ENCODE measurements at places on chromosomes 11 and 22.

DNA sequence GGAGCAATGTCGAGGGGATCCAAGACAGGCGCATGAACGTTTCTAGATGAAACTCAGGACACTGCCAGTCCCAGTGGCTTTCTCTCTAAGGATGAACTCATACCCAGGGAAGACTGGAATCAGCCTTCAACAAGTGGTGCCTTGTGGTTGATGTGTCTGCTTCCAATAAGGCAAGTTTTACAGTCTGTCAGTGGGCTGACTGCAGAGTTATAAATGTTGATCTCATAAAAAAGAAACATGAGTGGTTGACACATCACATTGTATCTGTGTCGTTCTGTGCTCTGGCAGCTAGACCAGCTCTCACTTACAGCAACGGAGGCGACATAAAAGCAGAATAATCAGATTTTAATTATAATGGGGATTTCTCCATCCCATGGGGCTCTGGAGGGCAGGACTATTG is 96.7 kb downstream of the SNX19 start:
- DNase-seq: peak; percentile 58

GRCh38 chr11:41446566-41446965 is 12.9 kb downstream of the LRRC4C start:
- DNase-seq: no peak

- DNase-seq: no peak
Measured at GRCh38 chr11:76270389-76270788, 64.1 kb upstream of the WNT11 start.

- DNase-seq: no peak
Measured at GRCh38 chr22:22896601-22897000, 9.0 kb downstream of the IGLL5 start.

DNA sequence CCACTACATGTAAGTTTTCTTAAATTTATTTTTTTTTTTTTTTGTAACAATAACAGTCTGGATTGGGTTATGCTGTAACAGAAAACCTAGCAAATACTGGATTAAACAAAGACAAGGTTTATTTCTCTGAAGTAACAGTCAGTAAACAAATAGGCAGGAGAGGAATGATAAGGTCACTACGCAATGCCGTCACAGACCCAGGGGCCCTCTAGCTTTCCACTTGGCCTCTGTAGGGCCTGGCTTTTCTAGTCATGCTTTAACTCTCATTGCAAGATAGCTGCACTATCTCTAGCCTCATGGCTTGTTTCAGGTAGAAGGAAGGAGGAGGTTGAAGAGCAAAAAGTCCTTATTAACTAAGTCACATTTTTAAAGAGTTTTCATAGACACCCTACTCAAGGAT is 6.5 kb downstream of the OR10A6 start:
- DNase-seq: no peak

GRCh38 chr11:119806064-119806915 is 77.3 kb upstream of the NECTIN1 start:
- DNase-seq: no peak

DNA sequence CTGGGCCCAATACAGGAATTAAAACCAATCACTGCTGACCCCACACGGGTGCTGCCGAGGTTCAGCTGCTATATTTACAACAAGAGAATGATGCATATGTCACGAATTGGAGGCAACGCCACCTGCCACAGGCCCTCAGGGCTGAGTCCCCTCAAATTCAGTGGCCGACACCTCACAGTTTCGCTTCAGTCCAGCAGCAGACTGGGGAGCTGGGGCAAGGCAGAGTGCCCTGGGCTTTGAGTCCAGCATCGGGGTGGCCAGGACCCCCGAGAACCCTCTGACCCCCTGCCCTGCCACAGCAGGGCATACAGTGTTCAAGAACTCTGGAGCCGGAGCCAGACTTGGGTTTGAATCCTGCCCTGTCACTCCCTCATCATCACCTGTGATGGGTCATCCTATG is 247.2 kb downstream of the CTTN start:
- no peak for DNase-seq

- DNase-seq: no peak
Measured at GRCh38 chr22:22812031-22812905, 75.3 kb upstream of the IGLL5 start.

GRCh38 chr11:128520888-128521681 is 66.3 kb downstream of the ETS1 start:
- no peak for DNase-seq

GRCh38 chr11:68574308-68574707 is 110.0 kb upstream of the GAL start:
- peak; percentile 12 for DNase-seq

DNA sequence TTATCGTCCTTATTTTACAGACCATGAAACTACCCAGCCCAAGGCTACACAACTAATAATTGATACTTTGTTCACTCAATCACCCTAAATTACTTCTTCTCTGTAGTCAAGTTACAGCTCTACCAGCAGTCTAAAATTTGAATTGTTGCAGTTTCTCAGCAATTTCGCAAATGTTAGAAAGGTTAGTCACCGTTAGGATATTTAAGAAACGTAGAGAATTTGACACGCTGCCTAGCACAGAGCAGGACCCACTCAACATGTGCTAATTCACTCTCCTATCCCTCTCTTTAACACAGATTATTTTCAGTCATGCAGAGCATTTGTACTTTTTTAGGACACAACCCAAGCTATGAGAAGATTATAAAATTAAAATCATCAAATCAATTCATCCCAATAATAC is 771.1 kb upstream of the LUZP2 start:
- no peak for DNase-seq

- DNase-seq: no peak
Measured at GRCh38 chr11:31646216-31646615, 136.6 kb downstream of the ELP4 start.

DNA sequence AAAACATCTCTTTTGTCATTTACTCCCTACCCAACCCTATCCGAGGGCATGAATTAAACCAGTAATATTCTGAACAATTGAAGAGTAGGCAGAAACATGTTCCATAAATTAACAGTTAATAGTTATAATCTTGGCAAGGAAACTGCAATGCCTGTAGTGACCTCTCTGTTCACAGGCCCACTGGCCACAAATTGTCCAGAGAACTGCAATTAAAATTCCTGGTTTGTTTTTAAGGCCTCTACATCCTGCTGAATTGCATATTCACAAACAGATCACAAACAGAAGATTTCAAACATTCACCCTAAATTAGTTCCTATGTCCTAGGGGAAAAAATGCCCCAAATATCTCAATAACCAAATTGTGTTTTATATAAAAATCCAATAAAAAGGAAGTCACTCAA is 143.2 kb upstream of the TRPC6 start:
- no peak for DNase-seq

DNA sequence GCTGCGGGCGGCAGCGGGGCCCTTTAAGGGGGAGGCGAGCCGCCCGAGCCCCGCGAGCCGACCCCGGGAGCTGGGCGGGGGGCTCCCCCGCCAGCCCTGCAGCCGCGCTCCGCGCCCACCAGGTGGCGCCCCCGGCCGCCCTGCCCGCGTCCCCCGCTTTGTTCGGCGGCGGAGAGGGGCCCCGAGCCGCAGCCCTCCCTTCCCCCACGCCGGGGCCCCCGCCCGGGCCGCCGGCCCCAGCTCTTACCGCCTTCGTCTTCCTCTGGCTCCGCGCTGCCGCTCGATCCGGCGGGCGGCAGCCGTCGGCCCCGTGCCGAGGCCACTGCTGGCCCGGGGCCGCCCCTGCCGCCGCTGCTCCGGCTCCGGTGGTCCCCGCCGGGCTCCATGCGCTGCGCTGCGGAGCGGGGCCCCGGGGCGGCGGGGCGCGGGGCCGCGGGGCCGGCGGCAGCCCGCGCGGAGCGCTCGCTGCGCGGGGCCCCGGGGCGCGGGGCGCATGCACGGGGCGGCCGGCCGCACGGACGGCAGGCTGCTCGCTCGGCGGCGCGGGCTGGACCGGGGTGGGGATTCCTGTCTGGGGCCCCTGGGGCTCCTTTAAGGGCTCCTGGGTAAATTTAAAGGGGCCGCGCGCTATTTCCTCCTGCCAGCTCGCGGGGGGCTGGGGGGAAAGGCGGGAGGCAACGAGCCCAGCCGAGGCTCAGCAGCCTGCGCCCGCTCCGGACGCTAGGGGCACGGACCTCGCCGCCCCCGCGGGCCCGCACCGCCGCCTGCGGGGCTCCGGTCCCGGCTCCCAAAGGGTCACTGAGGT is at the start of gene ZFTA:
Gene ZFTA, minus strand, starts transcription at position 539 of the 805 bp plus-strand sequence. Its CDS starts 153 bp downstream, at position 386.
- DNase-seq: no peak

DNA sequence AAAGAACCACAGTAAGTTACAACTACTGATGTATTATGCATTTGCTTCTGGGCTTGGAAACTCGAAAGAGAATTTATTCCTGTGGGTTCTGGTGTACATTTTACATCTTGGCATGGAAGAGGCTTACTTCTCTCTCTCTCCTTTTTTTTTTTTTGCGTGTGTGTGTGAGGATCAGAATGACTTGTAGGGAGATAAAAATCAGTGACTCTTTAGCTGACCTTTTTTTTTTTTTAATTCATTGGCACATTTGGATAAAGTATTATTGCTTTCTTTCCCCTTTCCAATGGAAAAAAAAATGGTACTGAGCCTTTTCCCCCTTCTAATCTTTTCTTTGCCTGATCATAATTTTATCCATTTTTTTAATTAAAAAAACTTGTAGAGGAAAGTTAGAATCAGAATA is 43.5 kb downstream of the EXT2 start:
- DNase-seq: no peak

DNA sequence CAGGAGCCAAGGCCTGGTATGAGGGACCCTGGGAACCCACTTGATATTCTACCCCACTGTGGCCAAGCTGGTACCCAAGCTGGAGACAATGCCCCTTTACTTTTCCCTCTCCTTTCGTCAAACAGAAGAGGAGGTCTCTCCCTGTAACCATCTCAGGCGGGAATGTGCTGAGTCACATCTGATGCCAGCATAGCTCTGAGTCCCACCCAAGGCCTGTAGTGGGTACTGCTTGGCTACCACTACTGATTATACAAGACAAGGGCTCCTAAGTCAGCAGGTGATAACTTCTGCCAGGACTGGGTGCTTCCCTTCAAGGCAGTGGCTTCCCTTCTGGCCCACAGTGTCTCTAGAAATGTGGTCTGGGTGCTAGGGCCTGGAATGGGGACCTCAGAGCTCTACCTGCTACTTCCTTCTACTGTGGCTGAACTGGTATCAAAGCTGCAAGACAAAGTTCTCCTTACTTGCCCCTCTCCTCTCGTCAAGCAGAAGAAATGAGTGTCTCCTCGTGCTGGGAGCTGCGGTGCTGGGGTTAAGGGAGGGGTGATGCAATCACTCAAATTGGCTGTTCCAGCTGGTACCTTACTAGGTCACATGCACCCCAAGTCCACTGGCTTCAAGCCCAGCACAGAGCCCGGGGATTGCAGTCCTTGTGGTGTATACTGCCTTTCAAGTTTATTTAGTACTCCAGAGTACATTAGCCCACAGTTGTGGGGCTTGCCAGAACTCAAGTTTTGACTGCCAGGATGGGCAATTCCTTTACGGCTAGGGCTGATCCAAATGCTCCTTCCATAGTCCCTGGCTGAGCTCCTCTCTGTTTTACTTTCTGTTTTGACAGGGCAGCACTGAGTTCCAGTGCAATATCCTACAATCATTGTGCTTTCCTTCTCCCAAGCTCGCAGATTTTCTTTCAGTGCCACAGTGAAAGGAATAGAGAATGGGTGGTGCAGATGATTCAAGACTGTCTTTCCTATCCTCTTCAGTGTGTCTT is 419.7 kb upstream of the CNTN5 start:
- no peak for DNase-seq

- DNase-seq: no peak
Measured at GRCh38 chr22:32589007-32589406, 114.4 kb downstream of the FBXO7 start.

Data from GM04503 (cell line).